ENCODE measurements at places on chromosomes 12 and 14. TPM values are rescaled to one million over a fixed set of nuclear protein-coding genes. Genes with fewer than 3 reads are reported as not detected.

The FOXM1 gene
- total RNA-seq, result 222 TPM

The C1QL4 gene
- 3.6 TPM for total RNA-seq

DNA sequence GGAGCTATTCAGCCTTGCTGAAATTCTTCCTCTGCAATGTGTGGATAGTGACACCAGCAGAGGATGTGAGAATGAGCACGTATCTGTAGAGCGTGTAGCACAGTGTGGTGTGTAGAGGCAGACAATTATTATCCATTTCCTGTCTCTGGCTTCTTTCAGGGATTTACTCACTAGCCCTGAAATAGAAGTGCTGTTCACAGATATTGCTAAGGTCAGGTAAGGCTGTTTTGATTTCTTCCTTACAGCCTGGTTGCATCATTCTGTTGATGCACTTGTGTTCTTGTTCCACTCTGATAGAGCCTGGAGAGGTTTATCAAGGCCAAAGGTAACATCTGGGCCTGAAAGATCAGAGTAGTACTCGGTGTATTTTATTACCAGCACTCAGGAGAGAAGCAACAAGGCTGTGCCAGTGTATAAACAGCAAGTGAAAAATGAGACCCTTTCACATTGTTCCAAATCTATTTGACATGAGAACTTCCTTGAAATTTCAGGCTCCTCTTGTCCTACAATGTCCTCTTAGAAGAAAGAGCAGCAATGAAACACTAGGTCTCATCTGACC lies 16.7 kb downstream of the ARG2 start:
- H3K4me3 ChIP-seq, result no peak overlapping the region
- DNase-seq, result no peak
- H3K27ac ChIP-seq, result no peak overlapping the region
- H3K27me3 ChIP-seq, result no peaks in the 10 kb centered on the region
- H3K36me3 ChIP-seq, result no peaks in the 10 kb centered on the region

- H3K4me1 ChIP-seq, result no peaks in the 10 kb centered on the region
- DNase-seq, result no peak
- H3K27me3 ChIP-seq, result no peaks in the 10 kb centered on the region
- H3K36me3 ChIP-seq, result no peaks in the 10 kb centered on the region
- no peak overlapping the region for H3K4me3 ChIP-seq
- H3K27ac ChIP-seq, result no peak overlapping the region
These were observed 247.6 kb downstream of the IPO8 start for GRCh38 chr12:30448038-30448437.

GRCh38 chr12:53298164-53298563 lies 1.3 kb upstream of the MYG1 start:
- no peaks in the 10 kb centered on the region for H3K27me3 ChIP-seq
- DNase-seq, result no peak
- peaks cover 2% of the 10 kb centered on the region for H3K36me3 ChIP-seq
- H3K4me3 ChIP-seq, result no peak overlapping the region
- H3K27ac ChIP-seq, result peak overlapping the region; percentile 41

DNA sequence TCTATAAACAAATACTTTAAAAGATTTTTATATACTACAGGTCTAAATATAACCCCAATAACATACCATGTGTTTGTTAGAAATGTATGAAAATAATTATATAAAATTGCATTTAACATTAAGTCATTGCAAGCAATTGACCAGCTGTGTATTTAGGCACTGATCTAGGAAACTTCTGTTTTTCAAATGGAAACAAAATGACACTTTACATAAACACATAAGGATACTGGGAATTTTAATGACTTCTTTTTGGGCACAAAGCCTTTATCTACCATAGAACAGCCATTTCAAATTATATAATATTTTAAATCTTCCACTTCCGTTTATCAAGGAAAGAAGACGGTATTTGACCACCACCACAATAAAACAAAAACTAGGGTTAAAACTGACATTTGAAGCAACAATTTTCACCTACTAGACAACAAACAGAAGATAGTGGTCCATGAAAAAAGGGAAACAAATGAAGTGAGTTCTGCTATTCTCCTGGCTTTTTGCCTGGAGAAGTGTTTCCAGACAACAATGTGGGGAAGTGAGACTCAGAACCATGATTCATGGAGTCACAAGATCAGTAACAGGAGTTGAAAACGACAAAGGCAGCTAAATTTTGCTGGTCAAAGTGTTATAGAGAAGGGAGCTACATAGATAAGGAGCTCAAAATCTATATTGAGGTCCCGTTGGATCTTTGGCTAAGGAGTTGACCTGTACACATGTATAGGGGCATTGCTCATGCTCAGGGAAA lies 475.1 kb downstream of the TRHDE start:
- no peak overlapping the region for H3K4me3 ChIP-seq
- H3K36me3 ChIP-seq, result no peaks in the 10 kb centered on the region
- no peaks in the 10 kb centered on the region for H3K27me3 ChIP-seq
